Effector CD8-positive, alpha-beta T cell (primary cell): ENCODE measurements at places on chromosomes 2 and 18.

- DNase-seq: no peak
Observed at GRCh38 chr2:221323513-221323912, 248.6 kb downstream of the EPHA4 start.

DNA sequence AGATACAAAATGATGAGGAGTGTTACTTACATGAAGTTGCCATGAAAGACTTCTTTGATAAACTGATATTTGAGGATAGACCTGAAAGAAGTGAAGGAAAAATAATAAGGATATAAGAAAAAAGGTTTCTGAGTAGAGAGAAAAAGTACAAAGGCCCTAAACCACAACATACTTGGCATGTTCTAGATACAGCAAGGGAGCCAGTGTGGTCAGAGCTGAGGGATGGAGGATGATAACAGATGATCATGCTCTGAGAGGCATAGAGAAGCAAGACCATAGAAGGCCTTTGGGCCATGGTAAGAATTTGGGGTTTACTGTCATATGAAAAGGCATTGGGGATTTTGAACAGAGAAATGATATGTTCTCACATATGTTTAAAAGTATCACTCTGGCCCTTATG, 424.1 kb upstream of the CHST9 start:
- no peak for DNase-seq

- no peak for DNase-seq
Observed at GRCh38 chr2:44682459-44682858, 259.0 kb upstream of the SIX3 start.

- no peak for DNase-seq
Observed at GRCh38 chr2:148656516-148656915, 12.0 kb downstream of the EPC2 start.

DNA sequence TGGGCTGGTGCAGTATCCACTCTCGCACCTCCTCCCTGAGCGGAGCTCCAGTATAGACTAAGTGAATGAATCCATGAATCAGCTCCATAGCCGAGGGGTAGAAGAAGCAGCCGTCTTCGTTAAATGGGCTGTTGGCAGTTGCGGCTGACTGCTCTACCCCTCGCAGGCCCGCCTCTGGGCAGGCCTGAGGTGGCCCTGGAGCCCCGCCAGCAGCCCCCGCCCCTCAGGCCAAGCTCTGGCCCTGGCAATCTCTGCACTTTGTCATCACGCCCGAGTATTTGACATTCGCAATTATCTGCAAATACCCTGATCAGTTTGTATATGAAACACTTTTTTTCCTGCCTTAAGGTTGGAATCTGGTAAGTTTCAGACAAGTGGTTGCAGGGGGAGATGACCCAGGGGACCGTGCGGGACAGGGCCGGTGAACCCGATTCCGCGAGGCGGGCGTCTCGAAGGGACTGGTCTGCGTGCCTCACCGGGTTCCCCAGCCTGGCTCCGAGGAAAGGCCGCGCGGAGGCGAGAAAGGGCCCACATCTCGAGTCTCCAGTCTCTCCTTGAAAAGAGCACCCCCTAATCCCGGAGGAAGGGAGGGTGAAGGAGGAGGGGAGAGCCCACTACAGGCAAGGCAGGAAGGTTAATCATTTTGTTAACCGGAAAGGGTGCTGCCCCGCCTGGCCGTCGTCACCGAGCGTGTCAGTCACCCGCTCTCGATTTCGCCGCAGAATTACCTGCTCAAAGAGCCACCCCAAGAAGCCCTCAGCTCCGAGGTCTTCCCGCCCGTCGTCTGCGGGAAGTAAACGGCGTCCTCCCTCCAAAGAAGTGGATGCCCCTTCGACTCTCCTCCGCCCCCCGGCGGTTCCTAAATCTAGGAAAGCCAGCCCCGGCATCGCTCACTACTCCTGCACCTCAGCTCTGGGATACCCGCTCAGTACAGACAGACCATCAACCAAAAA, 11.1 kb upstream of the SATB2 start:
- DNase-seq: no peak

DNA sequence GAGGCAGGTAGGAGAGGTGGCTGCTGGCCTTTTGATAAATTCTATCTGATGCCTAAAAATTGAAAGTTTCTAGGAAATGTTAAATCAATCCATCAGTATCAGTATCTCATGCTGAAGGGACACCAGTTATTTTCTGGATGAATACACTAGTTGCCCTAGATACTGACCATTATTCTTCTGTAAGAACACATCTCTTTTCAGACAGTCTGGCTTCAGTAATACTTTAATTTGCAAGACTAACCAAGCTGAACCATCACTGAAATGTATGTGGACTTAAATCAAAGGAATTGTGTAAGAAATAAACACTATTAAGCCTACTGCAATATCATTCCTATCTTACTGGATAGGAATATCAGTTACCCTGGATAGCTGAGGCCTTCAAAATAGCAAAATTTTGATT, 1546.3 kb downstream of the LRP1B start:
- no peak for DNase-seq

DNA sequence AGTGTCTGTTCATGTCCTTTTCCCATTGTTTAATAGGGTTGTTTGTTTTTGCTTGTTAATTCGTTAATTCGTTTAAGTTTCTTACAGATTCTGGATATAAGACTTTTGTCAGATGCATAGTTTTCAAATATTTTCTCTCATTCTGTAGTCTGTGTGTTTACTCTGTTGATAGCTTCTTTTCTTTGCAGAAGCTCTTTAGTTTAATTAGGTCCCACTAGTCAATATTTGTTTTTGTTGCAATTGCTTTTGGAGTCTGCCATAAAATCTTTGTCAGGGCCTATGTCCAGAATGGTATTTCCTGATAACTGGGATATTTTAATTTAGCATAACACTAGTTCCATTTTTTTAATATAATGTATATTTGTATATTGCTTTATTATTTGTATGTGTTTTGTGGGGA, 1380.1 kb downstream of the SUCLG1 start:
- DNase-seq: no peak

DNA sequence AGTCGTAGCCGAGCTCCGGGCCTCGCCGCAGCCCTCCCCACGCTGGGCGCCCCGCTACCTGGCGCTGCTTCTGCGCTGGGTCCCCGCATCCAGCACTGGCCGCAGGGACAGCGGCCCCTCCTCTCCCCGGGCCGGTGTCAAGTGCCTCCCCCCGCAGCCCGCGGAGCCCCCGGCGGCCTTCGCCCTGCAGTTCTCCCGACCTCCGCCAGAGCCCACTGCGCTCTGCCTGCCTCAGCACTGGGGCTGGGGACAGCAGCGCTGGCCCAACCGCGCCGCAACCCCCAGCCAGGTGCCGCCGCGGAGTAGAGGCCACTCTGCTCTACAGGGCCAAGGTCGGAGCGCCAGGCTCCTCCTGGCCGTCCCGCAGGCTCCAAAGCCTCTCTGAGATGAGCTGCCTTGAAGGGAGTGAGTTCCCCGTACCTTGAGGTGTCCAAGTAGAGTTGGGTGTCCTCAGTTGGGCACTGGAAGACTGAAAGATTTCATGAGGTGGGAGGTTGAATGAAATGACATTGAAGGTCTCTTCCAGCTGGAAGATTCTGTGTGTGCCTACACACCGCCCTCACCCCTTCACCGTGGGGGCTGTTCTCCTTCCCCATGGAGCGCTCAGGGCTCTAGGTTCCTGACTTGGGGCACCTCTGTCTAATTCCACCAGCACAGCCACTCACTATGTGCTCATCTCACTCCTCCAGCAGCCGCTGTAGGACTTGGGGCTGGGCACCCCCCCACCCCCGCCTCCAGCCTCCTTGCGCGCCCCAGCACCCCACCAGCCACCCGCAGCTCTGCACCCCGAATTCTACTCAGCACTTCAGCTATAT, 854 bp upstream of the DNMT3A start:
- peak; percentile 65 for DNase-seq

GRCh38 chr2:180621941-180622918, 358.2 kb upstream of the UBE2E3 start:
- no peak for DNase-seq

DNA sequence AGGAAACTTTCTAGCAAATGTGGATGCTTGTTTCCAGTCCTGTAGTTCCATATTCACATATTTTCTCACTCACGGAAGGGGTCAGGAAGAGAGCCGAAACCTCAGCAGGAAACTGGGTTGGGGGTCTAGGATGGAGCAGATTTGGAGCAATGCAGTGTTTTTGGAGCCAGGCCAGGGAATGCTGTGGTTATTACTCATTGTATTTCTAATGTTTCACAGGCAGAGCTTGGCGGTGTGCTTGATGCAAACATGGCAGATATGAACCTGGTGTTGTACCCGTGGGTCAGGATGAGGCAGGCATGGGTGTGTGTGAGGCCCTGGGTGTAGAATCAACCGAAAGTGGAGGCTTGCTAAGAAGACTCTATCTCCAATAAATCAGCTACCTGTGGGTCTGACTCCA, 34.6 kb upstream of the ACKR3 start:
- DNase-seq: no peak

DNA sequence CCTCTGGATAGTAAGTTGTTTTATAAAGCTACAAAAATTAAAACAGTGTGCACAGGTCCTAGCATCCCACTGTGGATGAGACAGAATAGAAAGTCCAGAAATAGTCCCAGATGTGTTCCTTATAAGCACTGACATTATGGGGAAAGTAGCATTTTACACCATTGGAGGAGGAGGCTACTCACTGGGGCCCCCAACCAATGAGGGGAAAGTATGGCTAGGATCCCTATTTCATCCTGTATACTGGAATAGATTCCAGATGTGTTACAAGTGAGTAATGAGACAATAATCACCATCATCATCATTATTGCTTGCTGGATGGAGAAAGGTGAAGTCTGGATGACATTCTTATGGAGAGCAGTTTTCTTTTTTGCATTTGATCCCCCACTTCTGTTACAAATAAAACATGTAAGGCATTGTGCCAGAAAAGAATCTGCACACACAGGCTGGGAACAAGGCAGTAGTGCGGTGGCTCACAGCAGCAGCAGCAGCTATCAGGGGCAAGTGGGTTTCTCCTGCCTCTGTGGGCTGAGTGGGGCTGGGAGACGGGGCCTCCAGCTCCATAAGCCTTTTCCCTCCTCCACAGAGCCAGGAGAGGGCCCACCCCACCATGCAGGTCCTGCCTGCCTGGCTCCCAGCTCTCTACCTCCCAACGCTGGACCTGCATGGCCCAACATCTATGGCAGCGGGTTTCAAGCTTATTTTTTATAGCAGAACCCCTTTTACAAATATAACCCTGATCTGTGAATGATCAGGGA, 5.0 kb downstream of the ARID5A start:
- DNase-seq: no peak

GRCh38 chr2:190964170-190964795, 49.7 kb downstream of the STAT1 start:
- no peak for DNase-seq

DNA sequence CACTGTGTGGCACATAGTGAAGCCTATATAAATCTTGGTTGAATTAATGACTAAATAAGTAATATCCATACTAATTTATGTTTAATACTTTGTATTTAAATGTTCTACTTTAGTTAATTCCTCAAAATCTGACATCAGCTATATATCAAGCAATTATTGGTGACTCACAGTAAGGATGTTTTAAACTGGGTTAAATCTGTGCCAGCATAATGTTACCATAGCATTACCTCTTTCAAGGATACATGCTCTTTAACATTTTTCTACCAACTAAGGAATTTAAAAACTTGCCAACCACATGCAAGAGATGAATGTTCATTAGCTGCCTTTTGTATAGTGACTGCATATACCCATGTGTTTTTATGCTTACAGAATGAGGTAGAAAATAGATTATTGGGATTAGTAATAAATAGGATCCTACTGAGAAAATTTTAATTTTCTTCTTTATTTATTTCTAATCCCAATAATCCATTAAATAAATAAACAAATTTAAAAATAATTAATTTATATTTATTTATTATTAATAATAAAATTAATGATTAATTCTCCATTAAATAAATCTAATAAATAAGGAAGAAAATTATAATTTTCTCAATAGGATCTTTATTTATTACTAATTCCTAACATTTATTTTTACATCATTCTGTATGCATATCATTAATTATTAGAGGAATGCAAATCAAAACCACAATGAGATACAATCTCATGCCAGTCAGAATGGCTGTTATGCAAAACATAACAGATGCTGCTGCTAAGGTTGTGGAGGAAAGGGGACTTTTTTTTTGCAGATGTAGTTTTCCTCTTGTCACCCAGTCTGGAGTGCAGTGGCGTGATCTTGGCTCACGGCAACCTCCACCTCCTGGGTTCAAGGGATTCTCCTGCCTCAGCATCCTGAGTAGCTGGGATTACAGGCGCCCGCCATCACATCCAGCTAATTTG, 410.7 kb upstream of the DSEL start:
- DNase-seq: no peak

- no peak for DNase-seq
Observed at GRCh38 chr18:12946549-12947284, 1.1 kb upstream of the SEH1L start.

DNA sequence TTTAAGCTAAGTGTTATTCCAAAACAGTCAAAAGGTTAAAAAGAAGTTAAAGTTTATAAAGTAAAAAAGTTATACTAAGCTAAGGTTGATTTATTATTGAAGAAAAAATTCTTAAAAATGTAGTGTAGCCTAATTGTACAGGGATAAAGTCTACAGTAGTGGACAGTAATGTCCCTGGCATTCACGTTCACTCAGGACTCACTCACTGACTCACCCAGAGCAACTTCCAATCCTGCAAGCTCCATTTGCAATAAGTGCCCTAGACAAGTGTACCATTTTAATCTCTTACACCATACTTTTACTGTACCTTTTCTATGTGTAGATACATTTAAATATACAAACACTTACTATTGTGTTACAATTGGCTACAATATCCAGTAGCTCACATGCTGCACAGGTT, 86.1 kb downstream of the CACNB4 start:
- no peak for DNase-seq

- no peak for DNase-seq
Observed at GRCh38 chr2:32652555-32653209, 24.8 kb downstream of the TTC27 start.

- DNase-seq: no peak
Observed at GRCh38 chr2:226325526-226325925, 474.1 kb downstream of the IRS1 start.

DNA sequence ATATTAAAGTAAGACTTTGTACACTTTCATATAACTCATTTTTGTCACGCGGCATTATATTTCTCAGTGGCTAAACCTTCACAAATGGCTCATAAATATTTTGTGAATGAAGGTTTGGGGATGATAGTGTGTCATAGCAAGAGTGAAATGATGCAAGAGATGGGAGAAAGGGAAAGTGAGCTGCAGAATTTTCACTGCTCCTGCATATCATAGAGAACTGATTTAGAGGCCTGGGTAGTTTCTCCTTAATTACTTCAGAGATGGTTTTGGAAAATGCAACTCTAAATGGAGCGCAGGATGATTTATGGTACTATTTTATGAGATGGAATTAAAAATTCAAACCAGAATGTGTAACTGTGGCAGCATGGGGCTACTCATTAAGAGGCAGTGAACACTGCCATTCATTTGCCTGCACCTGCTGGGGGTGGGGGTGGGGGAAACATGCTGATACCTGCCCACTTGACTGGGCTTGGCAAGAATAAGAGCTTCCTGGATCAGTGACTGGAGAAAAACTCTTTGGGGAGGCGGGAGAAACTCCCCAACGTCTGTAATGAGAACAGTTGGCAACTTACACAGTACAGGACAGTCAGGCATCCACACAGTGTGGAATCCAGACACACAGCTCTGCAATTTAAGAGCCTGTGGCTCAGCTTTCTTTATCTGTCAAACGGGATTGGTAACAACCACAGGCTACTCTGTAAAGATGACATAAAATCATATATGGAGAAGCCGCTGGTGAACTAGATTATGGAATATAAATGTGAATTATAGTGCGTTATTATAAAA, 941.9 kb downstream of the SLC4A3 start:
- DNase-seq: no peak
